ENCODE measurements at places on chromosomes 11 and 22.

DNA sequence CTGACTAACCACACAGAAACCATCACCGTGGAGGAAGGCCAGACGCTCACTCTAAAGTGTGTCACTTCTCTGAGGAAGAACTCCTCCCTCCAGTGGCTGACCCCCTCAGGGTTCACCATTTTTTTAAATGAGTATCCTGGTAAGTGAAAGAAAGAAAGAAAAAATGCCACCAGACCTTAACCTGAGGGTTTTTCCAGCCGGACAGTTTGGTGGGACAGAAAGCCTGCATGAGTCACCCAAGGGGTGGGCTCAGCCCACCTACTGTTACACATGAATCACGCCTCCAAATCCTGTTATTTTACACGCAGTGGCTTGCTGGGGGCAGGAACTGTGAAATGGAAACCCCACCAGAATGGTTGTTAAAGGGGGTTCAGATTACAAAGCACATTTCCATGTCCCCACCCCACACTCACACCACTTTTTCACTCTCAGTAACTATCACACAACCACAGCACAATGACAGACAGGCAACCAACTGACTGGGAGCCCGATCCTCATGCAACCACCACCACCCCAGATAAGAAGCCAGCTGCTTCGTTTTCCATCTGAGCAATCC is 11.9 kb downstream of the CRTAM start:
- DNase-seq = no peak

DNA sequence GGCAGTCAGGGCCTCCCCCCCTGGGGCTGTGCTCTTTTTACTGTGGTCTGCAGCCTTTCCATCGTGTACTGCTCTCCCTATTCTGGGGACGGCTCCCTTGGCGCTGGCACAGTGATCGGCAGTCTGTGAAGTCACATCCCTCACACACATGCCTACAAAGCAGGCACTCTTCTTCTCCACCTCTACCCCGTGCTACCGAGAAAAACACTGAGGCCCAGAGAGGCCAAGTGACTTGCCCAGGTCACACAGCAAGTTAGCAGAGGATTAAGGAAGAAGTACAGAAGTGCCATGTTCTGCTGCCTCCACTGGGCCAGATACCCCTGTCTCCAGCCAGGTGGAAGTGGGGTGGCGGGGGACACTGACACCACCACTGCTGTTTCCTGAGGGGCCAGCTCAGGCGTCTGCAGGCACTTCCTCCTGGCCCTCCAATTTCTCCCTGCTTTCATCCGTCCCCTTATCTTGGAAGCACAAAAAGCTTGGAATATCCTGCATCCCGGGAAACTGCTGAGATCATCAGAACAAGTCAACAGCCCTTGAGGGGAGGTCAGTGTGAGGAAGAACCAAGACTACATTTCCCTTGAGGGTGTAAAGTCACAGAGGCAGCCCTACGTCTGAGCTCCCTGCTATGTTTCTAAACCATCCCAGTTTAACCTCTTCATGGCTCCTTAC is 30.2 kb upstream of the KLHL35 start:
- DNase-seq = no peak

DNA sequence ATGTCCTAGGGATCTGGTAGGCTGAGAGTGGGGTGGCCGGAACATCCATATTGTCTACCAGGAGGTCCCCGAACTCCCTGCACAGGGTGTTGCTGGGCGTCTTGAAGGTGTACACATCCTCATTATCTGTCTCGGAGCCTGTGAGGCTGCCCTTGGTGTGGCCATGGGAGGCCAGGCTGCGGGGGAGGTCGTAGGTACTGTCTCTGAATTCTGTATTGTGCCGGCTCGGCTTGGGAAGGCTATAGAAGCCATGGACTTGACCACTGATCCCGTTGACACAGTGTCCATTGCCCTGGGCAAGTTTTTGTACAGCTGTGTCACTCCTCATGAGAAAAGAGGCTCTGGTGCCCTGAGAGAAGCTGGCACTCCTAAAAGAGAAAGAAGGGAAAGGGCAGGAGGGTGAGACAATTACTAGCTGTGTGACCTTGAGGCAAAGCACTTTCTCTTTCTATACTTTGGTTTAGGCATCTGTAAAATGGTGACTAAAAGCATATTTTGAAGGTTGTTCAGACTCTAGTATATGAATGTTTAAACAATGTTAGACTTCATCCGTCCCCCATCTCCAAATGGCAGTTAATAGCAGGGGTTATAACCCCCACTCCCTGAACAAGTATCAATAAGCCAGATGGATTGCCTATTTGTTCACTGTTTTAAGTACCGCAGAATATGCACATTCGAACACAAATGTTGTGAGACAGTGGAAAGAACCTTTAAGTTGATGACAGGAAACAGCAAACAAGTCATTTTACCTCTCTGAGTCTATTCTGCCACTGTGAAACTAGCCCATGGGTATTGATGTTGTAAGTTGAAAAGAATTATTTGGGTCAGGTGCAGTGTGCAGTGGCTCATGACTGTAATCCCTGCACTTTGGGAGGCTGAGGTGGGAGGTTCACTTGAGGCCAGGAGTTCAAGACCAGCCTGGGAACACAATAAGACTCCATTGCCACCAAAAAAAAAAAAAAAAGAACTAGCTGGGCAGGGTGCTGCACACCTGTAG is 38.3 kb downstream of the USP35 start:
- DNase-seq = no peak

DNA sequence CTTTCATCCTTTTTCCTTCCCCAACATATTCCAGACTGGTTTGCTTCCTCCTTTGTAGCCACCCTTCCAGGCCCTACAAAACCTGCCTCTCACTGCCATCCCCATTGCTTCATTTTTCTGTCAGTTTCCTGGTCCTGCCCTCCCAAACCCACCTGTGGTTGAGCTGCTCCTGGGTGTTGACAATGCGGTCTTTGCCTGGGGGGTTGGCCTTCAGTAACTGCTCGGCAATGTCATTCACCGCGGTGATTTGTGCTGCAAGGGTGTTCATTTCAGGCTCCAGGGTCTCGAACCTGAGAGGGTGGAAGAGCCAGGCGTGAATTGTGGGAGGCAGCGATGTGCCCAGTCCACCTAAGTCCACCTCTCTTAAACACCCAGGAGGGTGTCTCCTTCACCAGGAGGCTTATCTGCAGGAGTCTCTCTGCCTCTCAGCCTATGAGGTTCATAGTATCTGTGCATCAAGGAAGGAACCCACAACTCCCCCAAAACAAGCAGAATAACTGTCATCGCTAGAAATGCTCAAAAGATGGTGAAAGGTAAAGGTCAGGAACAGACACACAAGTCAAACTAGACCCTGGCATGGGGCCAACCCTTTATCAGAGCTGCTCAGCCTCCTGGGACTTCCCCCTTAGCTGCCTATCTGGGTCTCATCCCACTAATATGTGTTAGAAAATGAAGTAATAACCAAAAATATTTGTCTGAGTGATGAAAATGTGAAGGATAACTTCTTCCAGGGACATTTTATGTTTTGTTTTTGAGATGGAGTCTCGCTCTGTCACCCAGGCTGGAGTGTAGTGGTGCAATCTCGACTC is 23.9 kb upstream of the RBM4B start:
- DNase-seq = no peak

DNA sequence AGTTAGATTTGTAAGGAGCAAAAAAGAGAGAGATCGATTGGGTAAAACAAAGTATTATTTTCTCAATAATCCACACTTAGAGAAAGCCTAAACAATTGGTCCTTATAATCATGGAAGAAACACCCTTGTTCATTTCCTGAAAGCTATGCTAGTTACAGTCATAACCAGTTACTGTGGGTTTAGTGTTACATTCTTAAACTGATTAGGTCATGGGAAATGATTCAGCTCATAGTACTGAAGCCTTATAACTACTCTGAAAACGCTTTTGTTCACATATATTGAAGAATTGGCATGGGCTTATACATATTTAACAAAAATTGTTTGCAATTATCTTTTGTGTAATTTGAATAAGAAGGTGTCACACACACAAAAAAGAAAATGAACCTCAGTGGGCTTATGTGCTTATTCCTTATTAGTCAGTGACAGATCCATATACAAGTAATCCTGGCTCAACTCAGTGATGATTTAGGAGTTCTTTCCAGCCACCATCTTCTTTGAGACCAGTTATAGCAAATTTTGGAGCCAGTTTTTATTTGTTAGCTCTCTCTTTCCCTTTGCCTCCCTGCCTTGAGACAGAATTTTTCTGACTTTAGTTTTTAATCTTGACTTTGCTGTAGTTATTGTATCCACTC is 198.5 kb upstream of the CTSC start:
- DNase-seq = peak; percentile 57

GRCh38 chr11:18669711-18670110 is 28.9 kb upstream of the TMEM86A start:
- no peak for DNase-seq

DNA sequence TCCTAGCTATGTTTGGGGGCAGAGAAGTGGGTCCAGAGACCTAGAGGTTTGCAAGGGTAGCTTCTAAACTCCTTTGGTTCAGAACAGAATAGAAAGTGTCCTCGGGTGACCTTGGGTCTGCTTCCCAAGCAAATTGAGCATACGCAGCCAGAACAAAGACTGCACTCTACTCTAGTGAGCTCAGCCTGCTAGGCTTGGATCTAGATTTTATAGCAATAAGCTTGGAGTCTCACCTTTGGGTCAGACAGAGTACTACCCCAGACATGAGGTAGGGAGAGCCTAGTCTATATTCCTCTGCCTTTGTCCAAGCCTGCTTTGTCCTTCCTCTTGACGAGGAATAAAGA is 52.6 kb upstream of the ELF5 start:
- DNase-seq = no peak

GRCh38 chr11:114774599-114775361 is 96.5 kb downstream of the NXPE2 start:
- no peak for DNase-seq

DNA sequence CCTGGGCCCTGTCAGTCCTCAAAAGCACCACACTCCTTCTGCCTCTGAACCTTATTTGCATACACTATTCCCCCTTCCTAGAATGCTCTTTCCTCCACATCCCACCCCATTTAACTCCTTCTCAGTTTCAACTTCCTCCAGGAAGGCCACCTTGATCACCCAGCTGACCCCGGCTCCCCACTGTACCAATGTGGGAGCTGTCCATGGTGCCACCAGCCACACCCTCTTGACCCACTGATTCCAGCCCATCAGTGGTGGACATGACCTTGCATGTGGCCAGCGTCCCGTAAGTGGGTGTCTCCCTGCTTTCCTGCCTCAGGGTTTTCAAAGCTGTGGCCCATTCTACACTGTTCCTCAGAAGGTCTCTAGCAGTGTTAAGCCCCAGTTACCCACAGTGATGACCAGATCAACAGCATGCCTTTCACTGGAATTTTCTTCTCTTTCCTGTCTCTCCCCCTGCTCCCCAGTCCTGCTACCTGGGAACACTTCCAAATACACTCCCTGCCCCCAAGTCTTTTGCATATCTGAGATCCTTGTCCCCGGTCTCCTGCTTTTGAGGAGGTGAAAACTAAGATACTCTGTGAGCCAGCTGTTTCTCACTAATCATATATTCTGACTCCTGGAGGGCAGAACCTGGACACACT is 346.6 kb downstream of the MN1 start:
- DNase-seq = no peak

GRCh38 chr11:35307221-35307621 is 112.1 kb downstream of the SLC1A2 start:
- no peak for DNase-seq

- DNase-seq = no peak
Observed at GRCh38 chr22:24140357-24140756, 40.9 kb upstream of the SUSD2 start.

- DNase-seq = peak; percentile 56
Observed at GRCh38 chr22:42553475-42554361, at the start of gene SERHL2. Gene SERHL2 (plus strand): TSS chr22:42553956. CDS start chr22:42554021, 65 bp downstream.

- peak; percentile 11 for DNase-seq
Observed at GRCh38 chr11:118198370-118198769, 21.9 kb upstream of the SCN2B start.

DNA sequence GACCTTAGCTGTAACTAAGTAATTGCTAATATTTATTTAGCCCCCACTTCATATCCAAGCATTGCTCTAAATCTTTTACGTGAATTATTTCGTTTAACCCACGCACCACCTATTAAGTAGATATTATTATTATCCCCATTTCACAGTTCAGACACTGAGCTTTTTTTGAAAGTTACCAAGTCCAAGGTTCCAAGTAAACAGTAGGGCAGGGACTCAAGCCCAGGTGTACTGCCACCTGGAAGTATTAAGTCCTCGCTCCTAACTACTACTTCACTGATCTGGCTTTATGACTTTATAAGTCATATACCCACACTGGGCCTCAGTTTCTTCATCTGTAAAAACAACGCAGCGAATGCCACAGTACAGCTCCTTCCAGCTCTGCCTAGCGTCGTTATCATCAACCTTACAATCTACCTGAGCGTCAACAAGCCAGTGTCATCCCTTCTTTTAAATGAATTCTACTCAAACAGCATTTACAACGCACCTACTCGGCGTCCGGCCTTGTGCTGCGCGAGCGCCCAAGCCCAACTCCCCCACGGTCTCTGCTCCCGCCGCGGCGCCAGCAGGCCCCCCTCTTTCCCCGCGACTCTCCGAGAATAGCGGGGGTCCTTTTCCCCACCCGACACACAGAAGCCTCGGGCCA is 624 bp downstream of the TMEM41B start:
- no peak for DNase-seq

DNA sequence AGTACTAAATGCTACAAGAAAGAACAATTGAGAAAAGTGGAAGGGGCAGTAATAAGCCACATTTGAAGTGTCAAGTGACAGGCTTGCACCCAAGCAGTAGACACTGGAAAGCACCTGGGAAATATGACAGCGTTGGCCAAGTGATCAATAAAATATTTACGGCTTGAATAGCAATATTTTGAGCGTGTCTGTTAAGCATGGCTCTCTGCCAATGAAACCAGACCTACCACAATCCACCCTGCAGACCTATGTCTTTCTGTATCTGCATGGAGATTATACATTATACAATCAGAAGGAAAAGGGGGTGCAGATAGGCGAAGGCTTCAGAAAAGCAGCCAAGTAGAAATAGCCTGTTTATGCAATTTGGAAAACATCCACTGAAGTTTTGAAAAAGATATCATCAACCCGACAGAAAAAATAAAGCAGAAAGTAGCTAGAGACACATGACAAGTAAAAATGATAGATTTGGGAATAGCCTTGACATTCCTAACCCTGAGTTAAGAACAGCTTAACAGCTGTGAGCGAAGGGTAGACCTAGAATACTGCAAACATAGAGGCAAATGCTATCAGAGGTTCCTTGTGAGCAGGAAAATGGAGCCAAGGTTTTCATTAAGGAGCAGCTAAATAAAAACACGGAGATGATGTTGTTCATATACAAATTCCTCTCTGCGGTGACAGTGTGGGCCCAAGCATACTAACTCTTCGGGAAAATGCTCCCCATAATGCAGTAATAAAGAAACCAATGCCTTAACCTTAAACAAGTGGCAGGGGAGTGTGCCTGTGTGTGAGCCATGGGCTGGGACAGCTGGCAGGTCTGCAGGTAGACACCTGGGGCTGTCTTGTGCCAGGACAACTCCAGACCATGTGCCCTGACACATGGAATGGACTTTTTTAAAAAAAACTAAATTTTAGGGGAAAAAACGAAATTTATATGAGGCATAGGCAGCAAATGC is 71.3 kb downstream of the ETS1 start:
- no peak for DNase-seq

Data from AG09319 (cell line).